ENCODE measurements at places on chromosomes 4 and X.

DNA sequence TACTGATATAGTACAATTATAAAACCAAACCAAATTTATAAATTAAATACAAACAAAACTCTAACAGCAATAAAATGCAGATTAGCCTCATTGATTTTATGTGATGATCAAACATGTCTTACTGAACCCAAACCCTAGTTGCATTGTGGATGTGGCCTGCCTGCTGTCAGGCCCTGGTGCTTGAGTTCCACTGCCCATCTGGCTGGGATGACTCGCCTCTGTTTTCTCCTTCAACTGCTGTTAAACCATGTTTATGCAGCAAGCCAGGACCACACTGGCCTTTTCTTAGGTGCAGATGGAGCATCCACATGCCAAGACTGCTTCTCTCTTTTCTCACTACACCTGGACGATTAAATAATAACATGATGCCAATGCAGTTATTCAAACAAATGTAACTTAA lies 22.6 kb downstream of the NAP1L5 start:
- no peak for DNase-seq

DNA sequence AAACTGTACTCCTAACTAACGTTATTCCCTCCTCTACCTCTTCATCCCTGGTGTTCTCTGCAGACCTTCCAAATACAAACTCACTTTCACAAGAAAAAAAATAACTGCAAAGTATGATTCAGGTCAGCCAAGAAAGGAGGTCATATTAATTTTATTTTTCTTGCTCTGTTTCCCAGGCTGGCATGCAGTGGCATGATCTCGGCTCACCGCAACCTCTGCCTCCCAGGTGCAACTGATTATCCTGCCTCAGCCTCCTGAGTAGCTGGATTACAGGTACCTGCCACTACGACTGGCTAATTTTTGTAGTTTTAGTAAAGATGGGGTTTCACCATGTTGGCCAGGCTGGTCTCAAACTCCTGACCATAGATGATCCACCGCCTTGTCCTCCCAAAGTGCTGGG lies 156.6 kb downstream of the CHIC2 start:
- no peak for DNase-seq

DNA sequence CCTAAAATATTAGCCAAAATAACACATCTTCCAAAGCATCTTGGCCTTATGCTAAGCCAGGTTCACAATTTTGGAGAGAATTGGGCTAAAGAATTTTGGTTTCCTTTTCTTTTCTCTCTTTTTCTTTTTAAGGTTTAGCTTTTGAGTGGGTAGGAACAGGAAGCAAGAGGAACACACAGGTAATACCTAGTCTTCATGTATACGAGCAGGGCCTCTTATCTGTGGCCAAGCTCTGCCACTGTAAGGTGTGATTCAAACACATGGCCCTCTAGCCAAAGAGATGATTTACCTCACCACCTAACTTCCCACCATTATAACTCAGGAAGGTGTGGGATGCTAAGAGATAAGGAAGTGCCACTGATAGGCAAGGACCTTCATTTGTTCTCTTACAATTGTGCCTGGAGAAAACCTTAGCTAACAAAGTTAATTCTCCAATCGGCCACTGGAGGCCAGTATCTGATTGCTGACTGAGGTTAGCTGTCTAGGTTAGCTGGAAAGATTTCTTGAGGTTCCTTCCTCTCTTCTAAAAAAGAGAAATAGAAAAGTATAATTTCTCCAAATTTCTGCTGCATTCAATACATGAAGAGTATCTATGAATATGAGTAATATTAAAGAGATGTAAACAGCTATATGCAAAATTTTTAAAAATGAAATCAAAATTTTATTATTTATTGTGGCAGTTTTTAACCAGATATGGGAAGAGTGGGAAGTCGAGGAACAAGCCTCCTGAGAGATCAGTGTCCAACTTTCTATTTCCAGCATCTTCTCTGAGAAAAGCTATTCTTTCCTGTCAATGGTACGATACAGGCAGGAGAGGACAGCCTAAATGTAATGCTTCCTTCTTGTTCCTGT lies 30.1 kb upstream of the BBS7 start:
- peak; percentile 69 for DNase-seq

- no peak for DNase-seq
These were observed 632.0 kb downstream of the IQCM start for GRCh38 chr4:149183638-149184037.

DNA sequence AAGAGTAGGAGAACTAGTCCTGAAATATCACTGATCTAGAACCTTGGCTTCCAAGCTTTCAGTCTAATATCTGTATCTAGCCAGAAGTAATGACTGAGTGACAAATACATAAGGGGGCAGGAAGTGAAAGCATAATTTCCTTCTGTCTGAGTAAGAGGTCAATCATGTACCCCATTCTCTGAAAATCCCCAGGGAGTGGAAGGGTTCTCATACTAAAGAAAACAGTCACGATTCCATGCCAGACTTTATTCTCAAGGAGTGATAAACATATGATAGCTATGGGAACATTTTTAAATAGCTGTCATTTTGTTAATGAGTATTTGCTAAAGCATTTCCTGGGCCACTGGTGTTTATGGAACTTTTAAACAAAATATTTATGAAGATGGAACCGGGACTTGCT lies 308.5 kb downstream of the ARHGAP24 start:
- DNase-seq = no peak

DNA sequence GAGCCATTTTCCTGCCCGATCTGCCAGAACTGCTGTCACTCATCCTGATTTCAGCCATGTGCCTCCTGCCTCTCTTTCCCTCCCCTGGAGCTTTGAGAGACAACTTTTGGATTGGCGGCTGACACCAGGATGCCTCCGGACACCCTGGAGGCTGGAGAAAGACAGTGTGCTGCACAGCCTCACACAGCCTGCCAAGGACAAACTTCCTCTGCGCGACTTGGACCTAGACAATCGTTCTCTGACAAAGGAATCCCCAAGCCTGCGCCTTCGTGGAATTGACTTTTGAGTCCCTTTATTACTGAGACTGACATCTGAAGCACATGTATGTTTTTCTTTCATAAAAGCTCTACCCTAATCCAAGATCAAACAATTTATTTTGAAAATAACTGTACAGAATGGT lies 10.8 kb upstream of the LDB2 start:
- no peak for DNase-seq

GRCh38 chrX:44904542-44905115 lies 31.6 kb downstream of the KDM6A start:
- no peak for DNase-seq

GRCh38 chr4:39305912-39306677 lies 60.1 kb downstream of the RFC1 start:
- DNase-seq = no peak

- no peak for DNase-seq
These were observed 86.5 kb downstream of the SH3KBP1 start for GRCh38 chrX:19800821-19801374.

- DNase-seq = no peak
These were observed 51.2 kb downstream of the TBC1D14 start for GRCh38 chr4:6960628-6961412.

Data from suppressor macrophage treated with lipopolysaccharide for 1 hour (primary cell).